ENCODE measurements at places on chromosomes 7 and 10.

GRCh38 chr7:93316730-93317129, 84.6 kb downstream of the VPS50 start:
- no peak for DNase-seq

- DNase-seq: no peak
These were observed 9.6 kb downstream of the PKD1L1 start for GRCh38 chr7:47938574-47939165.

GRCh38 chr10:23535381-23535780, 96.5 kb downstream of the OTUD1 start:
- no peak for DNase-seq

DNA sequence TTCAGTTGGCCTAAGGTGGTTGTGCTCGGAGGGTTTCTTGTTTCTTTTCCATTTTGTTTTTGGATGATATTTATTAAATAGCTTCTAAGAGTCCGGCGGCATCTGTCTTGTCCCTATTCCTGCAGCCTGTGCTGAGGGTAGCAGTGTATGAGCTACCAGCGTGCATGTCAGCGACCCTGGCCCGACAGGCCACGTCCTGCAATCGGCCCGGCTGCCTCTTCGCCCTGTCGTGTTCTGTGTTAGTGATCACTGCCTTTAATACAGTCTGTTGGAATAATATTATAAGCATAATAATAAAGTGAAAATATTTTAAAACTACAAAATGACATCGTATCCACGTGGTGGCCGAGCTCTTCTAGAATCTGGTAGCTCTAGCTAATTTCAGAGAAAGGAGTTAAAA, 20.4 kb downstream of the GATA3 start:
- no peak for DNase-seq

DNA sequence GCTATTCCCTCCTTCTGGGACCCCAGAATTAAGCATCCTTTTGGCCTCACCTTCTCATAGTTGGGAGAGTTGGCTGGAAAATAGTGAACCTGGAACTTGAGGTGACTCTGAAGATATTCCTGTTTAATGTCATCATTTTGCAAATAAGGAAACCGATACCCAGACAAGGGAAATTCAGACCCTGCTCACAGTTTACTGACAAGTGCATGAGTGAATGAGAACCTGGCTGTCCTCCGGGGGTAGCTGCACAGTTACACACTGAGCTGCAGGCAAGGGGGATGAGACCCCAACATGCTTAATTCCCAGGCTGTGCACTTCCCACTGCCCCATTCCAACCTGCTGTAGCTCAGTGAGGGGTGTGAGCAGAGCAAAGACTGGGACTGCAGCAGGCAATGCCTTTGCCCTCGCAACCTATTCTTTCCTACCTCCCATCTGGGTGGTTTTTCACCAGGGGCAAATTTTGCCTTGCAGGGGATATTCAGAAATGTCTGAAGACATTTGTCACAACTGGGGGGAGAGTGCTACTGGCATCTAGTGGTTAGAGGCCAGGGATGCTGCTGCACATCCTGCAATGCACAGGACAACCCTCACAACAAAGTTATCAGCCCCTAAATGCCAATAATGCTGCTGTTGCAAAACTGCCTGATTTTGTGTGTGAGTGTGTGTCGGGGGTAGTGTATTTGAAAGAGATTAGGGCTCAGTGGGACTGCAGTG, 136.2 kb downstream of the SORCS3 start:
- no peak for DNase-seq

DNA sequence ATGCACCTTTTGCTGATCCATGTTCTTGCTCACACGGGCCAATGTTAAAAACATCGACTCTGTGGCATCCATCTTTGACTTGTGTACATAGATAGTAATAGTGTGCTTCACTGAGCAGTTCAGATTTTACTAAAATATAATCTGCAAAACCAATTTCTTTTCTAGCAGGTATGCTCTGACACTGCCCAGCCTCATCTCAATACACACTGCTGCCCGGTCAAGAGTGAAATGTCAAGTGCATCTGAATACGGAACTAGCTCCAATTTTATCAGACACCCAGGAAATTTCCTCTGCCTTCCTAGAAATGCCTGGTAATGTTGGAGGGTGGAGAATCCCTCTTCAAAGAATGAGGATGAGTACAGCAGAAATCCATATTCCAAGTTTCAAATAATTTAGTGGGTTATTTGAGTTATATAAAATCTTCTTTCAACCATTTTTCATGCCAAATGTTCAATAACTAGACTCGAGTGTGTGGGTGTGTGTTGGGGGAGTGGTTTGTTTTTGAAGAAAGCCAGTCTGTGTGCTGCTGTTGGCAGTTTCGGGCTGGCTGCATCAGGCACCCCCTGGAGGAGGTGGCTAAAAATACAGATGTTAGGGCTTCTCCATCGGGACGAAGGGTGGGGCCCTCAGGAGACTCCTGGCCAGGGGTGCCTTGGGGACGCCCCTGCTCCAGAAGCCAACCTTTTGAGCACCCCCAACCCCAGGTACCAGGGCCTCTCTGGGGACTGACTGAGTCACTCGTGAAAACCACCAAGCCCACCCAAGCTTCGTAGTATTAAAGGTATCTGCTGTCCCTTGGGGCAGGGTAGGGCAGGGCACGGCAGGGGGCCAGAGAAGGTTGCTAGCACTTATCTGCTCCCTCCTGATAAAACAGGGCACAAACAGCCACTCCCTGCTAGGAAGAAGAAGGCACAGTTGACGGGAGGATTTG, 15.4 kb downstream of the CTBP2 start:
- DNase-seq: no peak

DNA sequence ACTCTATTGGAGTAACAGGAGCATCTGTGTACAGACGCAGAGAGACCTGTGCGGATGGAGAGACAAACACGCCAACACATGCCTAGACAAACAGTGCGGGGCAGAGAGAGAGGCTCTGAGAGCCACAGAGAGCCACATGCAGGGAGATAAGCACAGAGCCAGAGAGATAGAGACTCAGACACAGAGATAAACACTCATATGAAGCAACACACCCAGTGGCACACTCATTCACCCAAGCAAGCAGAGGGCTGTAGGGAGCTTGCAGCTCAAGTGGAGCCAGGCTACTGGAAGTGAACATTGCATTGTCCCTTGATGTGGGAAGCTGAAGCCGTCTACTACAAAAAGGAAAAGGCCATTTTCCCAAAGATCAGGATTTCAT, 46.6 kb upstream of the PODXL start:
- no peak for DNase-seq

- no peak for DNase-seq
These were observed 121.6 kb upstream of the KAT6B start for GRCh38 chr10:74704629-74705357.

- DNase-seq: no peak
These were observed 25.0 kb downstream of the SPAG6 start for GRCh38 chr10:22370320-22370719.

- DNase-seq: peak; percentile 11
These were observed 66.1 kb upstream of the STK17A start for GRCh38 chr7:43516581-43517342.

- no peak for DNase-seq
These were observed 96.1 kb downstream of the RNF133 start for GRCh38 chr7:122602800-122603199.

DNA sequence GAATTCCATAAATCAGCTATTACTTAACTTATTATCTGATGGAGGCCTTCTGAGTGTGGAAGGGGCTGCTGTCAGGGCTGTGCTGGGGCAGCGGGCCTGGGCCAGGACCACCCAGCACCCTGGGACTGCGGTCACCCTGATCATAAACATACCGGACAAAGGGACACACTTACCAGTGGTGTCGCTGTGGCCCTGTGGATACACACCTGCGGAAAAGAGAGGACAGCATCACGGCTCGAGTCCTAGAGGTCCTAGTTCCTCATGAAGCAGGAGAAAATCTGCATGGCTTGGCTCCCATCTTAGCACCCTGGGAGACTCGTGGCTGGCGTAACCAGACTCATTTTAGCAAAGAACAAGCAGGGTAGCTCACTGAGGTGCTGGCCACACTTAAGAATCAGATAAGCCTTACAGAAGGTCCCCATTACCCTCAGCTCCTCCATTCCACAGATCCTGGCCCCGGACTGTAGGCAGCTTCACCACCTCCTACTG, 17.7 kb downstream of the IL15RA start:
- no peak for DNase-seq

DNA sequence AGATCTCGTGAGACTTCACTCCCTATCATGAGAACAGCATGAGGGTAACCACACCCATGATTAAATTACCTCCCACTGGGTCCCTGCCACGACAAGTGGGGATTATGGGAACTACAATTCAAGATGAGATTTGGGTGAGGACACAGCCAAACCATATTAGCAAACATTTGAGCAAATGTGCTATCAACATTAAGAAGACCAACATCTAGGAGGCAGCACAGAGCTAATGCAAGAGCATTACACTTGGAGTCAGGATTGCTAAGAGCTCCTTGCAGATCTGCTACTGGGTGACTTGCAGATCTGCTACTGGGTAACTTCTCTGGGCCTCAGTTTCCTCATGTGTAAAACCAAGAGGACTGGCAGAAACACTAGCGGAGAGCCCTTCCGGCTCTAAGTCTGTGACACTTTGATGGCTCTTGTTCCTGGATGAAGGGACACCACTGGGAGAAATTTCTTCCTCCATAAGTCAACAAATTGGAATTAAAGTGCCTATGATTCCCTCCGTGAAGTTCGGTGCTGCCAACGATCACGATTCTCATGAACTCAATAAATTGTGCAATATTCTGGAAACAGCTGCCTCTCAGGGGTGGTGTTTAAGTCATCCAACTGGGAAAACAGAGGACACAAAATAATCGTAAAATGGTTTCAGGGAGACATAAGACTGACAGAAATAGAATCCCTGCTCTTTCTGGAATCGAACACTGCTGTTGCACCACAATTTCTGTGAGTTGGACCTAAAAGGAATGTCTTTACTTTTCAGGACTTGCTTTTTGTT, 115.8 kb upstream of the ITGB1 start:
- no peak for DNase-seq

GRCh38 chr10:3825862-3826351, 40.9 kb upstream of the KLF6 start:
- no peak for DNase-seq

DNA sequence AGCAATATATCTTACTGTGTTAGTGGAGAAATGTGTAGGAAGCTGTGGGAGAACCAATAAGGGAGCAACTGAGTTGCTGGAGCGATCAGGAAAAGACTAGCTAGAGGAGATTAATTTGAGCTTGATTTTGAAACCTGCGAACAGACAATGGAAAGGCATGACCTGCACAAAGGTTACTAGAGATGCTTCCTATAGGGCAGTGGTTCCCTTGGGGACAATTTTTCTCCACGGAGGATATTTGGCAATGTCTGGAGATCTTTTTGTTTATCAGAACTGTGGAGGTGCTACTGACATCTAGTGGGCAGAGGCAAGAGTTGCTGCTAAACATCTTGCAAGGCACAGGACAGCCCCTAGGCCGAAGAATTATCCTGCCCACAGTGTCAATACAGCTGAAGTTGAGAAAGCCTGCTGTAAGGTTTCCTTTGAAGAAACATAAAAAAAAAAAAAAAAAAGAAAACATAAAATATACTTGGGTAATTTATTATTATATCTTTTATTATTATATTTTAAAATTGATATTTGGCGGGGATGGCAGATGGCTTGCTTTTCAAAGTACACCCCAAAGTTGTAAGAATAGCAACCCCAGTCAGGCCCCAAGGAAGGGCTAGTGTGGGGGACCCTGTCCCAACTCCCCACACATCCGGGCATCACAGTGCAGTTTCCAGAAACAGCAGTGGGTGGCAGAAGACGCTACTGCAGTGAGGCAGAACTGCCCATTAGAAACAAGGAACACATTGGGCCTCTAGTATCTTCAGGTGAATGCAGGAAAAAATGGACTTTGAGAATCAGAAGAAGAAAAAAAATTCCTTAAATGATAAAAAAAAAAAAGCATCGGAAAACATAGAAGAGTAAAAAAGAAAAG, 481.6 kb downstream of the SH2D4B start:
- DNase-seq: no peak

DNA sequence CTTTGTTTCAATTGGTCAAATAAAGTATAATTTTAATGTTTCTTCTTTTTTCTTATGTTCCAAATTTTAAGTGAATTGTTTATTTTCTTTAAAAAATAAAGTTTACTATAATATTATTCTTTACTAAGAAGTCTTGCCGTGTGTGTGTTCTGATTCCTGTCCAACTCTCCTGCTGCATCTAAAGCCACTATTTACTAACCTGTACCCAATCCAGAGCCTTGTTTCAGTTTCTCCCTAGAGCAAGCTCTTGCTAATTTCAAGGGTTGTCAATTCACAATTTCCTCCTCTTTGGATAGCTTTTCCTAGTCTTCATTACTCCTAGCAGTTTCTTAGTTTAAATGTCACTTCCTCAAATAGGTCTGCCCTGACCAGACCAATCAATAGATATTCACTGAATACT, 314.9 kb upstream of the SEMA3A start:
- DNase-seq: no peak

DNA sequence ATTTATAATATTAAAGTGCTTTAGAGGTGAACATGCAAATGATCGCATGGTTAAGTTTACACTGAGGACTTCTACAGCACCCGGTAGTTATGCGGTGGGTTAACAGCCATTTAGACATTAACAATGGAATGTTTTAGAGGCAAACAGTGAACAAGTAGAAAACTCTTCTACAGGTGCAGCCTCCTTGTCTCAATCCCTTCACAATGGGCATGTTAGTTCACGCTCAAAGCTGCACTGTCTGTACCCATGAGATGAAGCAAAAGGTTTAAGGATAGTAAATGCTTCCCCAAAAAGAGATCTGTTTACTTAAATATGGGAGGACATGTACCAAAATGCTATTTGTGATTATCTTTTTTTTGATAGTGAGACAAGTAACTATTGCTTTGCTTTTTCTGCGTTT, 25.1 kb downstream of the PUS7 start:
- DNase-seq: no peak

DNA sequence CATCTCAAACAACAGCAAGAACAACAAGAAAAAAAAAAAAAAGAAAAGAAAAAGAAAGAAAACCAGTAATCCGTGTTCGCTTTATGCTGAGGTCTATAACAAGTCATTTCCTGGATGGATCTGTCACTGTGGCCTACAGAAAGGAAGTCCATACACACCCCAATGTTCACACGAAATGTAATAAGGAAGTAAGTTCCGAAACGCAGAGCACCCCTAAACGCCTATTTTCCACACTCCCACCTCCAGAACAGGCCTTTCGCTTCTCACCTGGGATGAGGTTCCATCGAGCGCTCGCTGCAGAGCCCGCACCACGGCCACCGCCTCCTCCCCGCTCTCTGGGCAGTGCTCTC, 735 bp downstream of the ZNF394 start:
- no peak for DNase-seq

DNA sequence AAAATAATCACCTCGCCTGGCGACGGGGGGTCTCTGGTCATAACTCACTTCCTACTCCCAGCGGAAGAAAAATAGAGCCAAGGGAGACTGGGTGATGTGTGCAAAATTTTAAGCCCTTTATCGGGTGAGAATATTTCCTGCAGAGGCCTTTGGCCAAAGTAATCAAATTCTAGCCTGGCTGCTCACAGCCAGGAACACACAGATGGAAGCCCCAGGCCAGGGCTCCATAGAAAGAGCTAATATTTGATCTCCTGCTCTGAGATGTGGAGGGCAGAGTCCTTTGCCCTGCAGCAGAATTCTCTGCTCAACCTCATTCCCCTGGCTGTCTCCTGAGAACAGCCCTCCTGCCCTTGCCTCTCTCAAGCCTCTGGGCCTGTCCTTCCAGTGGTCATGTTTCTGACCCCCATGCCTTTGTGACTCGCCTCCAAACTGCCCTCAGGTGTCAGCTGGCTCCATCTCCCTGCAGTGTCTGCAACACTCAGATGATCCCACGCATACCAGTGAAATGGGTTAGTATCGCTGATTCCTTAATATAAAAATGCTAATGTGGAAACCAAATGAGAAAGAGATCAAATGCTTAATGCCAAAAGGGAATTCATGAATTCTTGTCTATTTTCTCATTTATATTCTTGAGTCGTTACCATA, 34.5 kb downstream of the FRMD4A start:
- DNase-seq: no peak

Measured in stimulated activated CD8-positive, alpha-beta memory T cell treated with anti-CD3 and anti-CD28 coated beads, Interleukin-7, amount 100 ng/mL, for 48 hours (primary cell).